ENCODE measurements at places on chromosomes 5 and 9.

- DNase-seq: no peak
Observed at GRCh38 chr9:129570450-129571297, 50.2 kb downstream of the C9orf50 start.

DNA sequence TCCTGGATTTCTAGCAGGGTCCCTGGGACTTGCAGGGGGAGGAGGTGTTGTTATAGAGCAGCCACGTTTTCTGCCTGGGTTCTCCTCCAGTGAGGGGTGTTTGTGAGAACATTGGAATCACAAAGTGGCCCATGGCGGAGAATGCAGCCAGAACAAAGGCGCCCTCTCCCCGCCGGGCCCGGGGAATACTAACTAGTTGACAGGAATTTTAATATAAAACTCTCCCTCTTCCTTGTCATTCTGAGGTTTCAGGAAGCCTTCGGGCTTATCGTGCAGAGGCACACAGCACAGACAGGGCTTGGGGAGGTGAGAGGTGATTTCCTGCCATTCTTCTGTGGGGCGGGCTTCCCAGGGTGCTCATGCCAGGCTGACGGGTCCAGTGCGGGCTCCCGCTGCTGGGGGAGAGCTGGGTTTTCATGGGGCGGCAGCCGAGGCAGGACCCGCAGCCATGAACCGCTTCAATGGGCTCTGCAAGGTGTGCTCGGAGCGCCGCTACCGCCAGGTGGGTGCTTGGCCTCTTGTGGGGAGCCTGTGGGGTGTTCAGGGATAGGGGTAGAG lies 37.7 kb downstream of the RGS3 start:
- DNase-seq: no peak

- DNase-seq: no peak
Observed at GRCh38 chr5:155897761-155898160, 429.2 kb upstream of the SGCD start.

DNA sequence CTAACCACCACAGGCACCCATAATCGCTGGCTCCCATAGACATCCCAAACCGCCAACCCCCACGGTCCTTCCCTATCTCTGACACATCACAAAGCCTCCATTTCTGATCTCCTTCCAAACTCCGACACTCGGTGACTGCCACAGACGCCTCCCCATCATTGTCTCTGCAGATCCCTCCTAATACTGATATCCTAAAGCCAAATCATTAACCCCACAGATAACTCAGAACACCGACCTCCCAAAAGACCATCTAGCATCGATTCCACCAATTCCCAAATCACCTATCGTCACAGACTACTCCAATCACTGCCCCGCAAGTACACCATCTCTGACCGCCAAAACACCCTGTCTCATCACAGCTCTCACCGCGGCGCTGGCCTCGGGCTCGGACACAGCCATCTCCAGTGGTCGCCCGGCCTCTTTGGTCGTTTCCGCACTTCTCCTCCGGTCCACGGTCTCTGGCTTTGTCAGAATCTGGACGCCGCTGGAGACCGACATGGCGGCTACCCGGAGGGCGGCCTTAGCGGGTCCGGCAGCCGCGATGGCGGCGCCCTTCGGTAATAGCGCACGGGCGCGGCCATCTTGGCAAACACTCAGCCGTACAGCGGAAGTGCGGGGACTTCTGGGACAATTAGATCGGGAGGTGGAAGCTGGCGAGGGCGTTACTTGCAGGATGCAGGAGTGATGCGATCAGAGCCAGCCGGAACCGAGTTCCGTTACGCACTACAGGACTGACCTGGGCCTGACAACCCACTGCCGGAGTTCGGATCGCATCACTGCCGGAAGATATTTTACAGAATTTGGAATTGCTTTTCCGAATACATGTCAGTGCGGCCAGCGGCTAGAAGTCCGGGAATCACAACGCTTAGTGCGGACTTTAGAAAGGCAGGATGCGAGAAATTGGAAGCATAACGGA lies at the start of gene ZFP37:
Gene ZFP37, minus strand, starts transcription at position 534 of the 916 bp plus-strand sequence. Its CDS starts 36 bp downstream, at position 498.
- peak; percentile 36 for DNase-seq

GRCh38 chr5:137134920-137135532 lies 364.1 kb downstream of the SPOCK1 start:
- DNase-seq: no peak

Data from T-cell (primary cell).